Activated naive CD4-positive, alpha-beta T cell (primary cell): ENCODE measurements at places on chromosomes 2 and 18.

DNA sequence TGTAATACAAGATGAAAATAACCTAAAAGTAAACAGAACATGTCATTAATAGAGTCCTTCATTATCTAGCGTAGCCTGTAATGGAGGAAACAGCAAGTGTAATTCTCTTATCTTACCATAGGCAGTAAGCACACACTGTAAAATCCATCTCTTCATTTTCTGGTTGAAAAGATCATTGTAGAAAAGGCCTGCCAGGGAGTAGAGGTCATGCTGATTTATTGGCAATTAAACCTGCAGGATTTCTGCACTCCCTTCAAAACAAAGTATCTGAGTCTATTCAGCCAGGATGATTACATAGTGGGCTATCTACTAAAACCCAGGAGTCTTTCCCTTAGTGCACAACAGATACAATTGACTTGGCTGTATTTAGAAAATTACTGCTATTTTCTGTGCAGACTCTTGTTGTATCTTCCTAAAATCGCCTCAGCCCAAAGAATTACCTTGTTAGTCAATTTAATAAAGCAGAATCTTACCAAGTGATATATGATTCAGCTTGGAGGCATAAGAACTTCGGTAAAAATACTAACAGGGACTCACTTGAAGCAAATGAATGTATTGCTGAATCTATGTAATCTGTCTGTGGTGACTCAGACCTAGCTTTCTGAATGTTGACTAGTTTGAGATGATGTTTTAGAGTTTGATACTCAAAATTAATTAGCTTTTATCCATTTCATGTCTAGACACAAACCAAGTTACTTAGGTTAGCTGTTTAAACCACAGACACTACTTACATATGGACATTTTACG is 250.4 kb upstream of the STON1 start:
- DNase-seq = no peak

DNA sequence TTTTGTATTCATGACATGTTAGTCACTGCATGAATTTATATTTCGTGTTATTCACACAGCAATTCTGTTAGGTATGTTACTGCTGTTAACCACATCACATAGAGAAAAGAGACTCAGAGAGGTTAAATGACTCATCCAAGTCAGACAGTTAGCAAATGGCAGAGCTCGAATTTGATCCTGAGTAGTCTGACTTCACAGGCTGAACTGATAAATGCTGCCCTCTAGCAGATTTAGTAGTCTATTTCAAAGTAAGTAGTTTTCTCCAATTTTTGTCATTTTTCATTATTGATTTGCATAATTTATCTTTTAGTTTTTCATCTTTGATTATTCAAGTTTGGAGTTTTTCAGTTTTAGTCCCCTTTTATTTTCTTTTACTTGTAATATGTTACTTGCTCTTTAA is 58.3 kb downstream of the WDR7 start:
- DNase-seq = no peak

GRCh38 chr18:79187532-79188277 is 118.5 kb downstream of the ATP9B start:
- DNase-seq = no peak

- DNase-seq = no peak
These were observed 150.4 kb downstream of the PIK3C3 start for GRCh38 chr18:42105394-42105793.

GRCh38 chr2:232416521-232417470 is 10.2 kb downstream of the ALPG start:
- no peak for DNase-seq

GRCh38 chr2:94874277-94874997 is 3.2 kb downstream of the TEKT4 start:
- peak; percentile 34 for DNase-seq

- no peak for DNase-seq
These were observed 333.7 kb upstream of the SKOR2 start for GRCh38 chr18:47585136-47585535.

GRCh38 chr2:239793836-239794235 is 231.3 kb downstream of the NDUFA10 start:
- no peak for DNase-seq

GRCh38 chr2:144131042-144131441 is 388.9 kb downstream of the ZEB2 start:
- DNase-seq = no peak

DNA sequence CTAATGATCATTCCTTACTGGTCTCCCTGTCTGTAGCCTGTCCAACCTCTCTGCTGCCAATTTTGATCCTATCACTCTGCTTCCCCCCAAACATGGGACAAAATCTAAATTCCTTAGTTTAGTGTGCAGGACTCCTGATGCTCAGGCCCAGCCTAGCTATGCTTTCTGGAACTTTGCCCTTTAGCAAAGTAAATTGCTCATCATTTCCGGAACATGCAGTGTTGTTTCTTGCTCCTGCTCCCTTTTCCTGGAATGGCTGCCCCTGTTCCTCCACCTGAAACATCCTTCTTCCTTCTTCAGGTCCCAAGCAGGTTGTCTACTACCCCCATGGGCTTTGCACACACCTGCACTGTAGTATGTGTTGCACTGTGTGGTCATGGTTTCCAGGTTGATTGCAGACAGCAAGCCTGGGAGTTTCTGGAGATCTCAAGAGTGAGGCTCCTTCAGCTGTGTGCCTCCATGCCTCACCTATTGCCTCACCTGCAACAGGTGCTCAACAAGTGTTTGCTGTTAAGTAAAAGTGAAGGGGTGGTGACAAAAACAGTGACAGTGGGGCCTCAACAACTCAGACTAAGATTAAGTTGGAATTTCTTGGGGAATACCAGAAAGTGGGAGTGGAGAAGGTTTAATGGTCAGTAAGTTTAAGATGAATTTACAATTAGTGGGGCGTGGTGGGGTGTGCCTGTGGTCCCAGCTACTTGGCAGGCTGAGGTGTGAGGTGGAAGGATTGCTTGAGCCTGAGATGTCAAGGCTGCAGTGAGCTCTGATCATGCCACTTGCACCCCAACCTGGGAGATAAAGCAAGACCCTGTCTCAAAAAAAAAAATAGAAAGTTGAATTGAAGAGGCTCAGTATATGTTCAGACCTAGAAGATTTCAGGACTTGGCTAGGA is 120.0 kb downstream of the DNAH6 start:
- no peak for DNase-seq

DNA sequence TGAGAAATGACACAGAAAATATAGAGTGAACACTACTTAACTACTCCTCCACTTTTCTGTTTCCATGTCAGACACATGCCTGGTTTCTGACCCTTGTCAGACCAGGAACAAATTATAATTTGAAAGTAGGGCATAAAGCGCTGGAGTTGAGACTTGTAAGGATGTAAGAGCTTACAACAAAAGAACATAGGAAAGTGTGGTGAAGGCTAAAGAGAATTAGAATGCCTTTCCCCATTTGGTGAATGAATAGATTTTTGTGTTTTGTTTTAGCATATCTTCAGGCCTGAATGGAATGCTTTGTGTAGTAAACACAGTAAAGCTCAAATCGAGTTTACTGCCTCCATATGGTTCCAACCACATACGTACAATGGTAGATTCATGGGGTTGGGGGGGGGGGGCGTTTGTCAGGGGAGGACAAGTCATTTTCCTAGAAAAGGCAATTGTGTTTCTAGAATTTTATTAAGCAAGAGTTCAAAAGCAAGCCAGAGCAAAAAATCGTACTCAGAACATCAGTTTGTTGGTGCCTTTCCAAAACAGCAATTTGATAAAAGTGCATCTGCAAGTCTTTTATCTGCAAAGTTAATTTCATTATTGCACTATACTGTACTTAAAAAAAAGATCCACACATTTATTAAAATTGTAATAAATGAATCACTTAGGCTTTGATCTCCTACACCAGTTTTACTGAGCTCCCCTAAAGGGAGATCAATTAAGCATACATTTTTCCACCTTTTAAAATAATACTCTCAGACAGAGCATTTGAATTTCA is 30.9 kb downstream of the NRXN1 start:
- no peak for DNase-seq

GRCh38 chr2:214577769-214578168 is 166.9 kb downstream of the VWC2L start:
- DNase-seq = no peak

DNA sequence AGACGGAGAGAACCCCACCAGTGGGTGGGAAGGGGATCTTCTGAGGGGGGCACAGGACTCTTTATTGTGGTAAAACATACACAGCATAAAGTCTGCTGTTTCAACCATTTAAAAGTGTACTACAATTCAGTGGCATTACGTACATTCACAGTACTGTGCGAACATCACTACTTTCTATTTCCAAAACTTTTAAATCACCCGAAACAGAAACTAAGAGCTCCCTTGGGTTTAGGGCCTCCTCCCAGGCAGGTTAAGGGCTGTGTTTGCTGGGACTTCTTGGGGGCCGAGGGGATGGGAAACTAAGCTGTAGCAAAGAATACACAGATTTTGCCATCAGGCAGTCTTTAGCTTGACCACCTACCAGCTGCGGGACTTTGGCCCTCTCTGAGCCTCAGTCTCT is 242.0 kb downstream of the HAUS1 start:
- DNase-seq = no peak

DNA sequence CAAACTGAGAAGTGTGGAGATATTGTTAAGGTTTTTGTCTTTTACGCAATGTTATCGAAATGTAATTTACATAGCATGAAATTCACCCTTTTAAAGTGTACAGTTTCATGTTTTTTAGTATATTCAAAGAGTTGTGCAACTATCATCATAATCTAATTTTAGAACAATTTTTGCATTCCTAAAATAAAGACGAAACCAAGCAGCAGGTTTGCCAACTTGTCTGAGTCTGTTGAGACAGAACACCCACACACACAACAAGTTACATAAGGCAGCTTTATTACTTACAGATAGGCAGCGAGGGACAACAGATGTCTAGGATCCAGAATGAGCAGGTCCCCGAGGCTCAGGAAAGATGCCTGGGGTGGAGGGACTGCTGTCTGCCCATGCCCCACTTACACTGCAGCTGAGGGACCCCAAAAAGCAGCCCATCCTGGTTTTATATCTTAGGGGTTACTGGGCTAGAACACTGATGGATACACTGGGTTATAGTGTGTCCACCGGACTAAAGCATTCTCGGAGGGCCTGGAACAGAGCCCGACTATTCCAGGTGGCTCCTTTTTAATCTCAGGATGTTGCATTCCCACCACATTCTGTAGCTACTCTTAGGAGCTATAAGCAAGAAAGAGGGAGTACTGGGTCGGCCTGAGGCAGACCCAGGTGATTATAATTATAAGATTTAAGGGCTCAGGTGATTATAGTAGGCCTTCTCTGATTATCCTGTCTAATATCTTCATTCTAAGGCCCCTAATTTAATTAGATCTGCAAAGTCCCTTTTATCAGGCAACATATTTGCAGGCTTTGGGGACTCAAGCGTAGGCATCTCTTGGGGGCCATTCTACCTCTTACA is 150.2 kb upstream of the DOK6 start:
- DNase-seq = no peak

DNA sequence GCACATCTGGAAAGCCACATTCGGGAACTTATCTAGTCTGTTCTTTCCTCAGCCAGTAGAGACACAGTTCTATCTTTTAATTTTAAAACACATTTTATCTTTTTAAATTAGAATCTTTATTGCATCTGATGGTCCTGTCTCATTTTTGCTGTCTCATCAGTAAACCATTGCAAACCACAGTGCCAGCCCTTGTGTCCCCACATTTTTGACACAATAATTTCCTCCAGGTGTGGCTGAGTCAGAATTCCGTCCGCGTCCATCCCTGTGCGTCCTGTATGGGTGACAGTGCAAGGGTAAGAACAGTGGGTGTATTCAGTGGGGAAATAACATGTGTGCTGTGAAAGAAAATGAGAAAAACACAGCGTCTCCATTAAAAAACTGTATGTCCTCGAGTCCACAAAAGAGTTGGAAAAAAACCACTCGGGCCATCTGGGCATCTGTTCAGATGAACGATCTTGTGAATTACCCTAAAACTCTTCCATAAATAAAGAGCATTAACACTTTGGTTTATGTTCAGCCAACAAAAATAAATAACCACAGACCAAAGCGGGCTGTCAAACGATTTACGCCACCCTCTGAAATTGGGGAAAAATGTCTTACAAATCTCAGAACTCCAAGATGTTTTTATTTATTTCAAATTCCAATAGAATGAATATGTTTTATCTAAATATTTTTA is 137.3 kb downstream of the ZNF516 start:
- DNase-seq = no peak

DNA sequence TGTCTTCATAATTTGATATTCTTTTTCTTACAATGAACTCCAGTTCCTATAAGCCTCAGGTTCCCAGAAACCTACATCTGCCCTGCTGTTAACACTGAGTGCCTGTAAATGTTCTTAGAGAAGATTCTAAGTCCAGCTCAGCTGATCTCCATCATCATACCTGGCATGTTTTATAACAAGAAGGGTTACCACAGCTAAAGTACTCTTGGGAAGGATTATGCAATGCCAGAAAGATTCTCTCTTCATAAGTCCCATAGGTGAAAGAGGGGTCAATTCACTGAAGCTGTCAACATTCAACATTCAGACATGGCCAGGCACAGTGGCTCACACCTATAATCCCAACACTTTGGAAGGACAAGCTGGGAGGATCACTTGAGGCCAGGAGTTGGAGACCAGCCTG is 31.3 kb upstream of the PTPN4 start:
- no peak for DNase-seq

GRCh38 chr18:7512990-7513389 is 54.1 kb upstream of the PTPRM start:
- DNase-seq = no peak

GRCh38 chr2:78606895-78607294 is 418.6 kb upstream of the REG3G start:
- no peak for DNase-seq

DNA sequence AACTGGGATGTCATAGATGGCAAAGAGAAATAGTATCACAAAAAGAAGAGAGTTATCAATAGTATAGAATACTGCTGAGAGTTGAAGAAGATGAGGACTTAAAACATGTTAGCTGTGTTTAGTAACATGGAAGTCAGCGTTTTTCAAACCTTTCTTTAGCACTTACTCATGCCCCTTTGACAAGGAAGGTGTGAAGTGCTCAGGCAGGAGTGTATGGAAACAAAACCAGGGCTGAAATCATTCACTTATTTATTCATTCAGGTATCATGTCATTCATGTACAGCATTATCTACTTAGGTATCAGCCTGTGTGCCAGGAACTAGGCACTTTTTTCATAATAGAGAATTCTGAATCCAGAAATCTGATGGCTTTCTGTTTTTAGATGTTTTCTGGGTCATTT is 27.2 kb downstream of the CD28 start:
- DNase-seq = no peak

GRCh38 chr2:40734797-40735196 is 282.9 kb upstream of the SLC8A1 start:
- DNase-seq = no peak

DNA sequence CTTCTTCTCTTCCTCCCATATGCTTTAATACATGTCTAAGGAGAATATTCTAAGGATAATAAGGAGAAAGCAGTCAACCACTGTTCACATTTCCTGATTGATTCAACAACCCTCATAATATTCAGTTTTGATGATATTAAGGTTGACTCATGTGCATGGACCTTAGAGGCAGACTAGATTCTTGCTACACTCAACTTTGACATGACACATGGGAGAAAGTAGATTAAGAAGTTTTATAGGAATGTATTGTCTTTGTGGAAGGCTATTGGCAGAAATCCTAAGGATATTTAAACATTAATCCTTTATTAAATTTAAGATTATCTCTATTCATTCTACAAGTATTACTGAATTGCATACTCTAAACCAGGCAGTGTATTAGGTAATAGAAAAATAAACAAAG is 309.1 kb upstream of the CYRIA start:
- DNase-seq = no peak
